ENCODE measurements at places on chromosomes 16 and 17.

DNA sequence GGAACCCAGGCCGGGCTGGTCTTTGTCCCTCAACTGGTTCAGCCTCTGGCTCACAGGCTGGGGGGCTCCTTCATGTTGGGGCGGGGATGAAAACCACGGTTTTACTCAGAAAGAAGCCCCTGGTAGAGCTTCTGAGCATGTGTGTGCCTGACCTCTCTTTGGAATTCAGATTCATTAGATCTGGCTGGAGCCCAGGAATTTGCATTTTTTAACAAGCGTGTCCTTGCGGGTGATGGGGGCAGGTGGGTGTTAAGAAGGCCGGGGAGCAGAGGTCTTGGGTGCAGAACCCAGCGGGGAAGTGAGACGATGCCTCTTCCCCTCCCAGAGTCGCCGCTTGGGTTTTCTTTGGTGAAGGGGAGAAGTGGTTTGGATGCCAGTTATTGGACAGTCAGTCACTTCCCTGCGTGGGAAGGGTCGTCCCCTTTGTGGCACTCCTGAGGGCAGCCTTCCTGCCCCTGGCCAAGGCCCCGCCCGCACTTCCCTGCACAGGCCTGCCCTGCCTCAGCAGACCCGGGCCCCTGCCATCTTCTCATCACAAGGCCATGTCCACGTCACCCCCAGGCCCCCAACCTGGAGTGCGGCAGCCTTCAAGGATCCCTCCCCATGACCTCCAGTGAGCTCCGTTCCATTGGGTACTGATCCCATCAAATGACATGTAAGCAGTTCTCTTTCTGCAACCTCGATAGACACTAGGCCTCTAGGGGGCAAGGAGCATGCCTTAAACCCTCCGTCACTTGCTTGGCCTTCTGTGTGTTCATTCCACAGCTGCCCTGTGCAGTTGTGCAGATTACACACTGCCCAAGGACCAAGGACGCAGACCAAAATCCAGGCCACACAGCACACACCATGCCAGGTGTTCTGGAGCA, 177.7 kb upstream of the CIBAR2 start:
- DNase-seq: no peak

DNA sequence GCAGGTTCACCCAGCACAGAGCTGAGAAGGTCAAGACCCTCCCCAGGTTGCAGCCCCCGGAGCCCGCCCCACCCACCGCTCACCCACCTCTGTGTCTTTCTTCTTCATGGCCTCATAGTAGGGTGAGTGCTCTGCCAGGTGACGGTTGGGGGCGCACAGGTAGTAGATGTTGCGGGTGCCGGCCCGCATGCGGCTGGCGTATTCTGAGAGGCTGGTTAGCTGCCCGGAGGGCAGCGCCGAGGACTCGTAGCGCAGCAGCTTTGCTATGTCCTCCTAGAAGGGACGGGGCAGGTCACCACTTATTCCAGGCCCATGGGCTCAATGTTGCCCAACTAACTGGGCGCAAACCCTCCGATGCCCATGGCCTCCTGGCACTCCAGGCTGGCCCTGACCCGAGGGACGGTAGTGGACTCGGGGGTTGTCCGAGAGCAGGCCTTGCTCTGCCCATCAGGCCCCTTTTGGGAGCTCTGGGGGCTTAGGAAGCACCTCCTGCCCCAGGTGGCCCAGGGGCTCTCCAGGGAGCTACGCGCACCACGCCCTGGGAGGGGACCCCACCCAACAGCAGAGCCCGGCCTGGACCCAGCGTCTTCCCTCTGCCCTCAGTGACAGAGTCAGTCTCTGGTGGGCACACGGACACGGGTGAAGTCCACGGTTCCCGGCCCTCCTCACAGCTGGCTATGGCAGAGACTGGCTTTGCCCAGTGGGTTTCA, 9.9 kb downstream of the DNASE1 start:
- DNase-seq: no peak

- DNase-seq: no peak
Observed at GRCh38 chr16:88004391-88004790, 53.2 kb downstream of the BANP start.

DNA sequence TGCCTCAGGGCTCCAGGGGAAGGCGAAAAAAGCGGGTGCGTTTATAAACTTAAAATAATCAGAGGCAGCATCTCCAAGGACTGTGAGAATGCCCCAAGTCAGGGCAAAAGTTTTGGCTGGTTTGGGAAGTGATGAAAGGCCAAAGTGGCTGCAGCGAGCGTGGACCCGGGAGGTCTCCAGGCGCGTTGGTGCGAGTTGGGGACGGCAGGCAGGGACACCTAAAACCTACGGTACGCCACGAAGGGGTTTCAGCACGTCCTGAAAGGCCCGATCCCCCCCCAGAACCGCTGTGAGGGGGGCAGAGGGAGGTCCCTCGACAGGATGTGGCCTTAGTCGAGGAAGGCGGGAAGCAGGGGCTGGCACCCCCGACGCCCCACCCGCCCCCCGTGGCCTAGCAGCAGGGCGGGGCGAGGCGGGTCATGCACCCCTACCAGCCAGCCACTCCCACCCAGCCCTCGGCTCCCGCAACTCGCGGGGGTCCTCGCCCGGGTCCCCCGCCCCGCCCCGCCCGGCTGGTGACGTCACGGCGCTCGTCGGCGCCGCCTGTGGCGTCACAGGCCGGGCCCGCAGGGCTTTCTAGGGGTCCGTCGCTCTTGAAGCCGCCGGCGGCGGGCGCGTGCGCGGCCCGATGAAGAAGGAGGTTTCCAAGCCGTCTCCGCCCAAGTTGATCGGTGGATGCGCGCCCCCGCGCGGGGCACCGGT, at the start of gene MYCBPAP:
MYCBPAP (plus strand) TSS at position 569 of the 702 bp plus-strand sequence. CDS start 236 bp downstream, outside the sequence.
- DNase-seq: peak; percentile 13

DNA sequence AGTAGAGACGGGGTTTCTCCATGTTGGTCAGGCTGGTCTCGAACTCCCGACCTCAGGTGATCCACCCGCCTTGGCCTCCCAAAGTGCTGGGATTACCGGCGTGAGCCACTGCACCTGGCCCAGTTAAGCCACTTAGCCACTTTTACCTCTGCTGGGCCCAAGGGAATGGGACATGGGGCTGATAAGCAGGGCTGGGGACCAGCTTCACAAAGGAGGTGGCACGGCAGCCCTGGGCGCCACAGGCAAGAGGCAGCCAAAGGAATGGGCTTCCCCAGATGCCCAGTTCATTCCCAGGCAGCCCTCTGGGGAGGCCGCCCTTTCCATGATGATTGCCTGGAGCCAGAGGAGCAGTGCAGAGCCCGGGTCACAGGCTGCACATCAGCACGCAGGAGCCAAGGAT, 5.0 kb upstream of the CYB561 start:
- no peak for DNase-seq
